Right atrium auricular region (tissue), 2 donors: ENCODE measurements at places on chromosomes 3 and 15.

GRCh38 chr15:41513506-41514227 is at the start of gene LTK:
Gene LTK (minus strand): TSS chr15:41513827. CDS start chr15:41513709, 118 bp downstream.
- H3K27me3 ChIP-seq: peaks cover 21% of the 10 kb centered on the region
- no peaks in the 10 kb centered on the region for H3K36me3 ChIP-seq
- H3K4me1 ChIP-seq: peaks cover 29% of the 10 kb centered on the region
- no peak for DNase-seq
- peak within 1 kb of the TSS; percentile 49 for H3K4me3 ChIP-seq

- peak; percentile 66 for DNase-seq
- peak overlapping the region; percentile 2 for H3K27ac ChIP-seq
- no peaks in the 10 kb centered on the region for H3K36me3 ChIP-seq
- no peaks in the 10 kb centered on the region for H3K27me3 ChIP-seq
These were observed 14.4 kb upstream of the TM4SF4 start for GRCh38 chr3:149460117-149460516.

- H3K27me3 ChIP-seq: no peaks in the 10 kb centered on the region
- H3K27ac ChIP-seq: no peak overlapping the region
- H3K4me3 ChIP-seq: no peak overlapping the region
- H3K36me3 ChIP-seq: no peaks in the 10 kb centered on the region
These were observed 241.1 kb downstream of the ZNF385D start for GRCh38 chr3:21509731-21510470.

GRCh38 chr3:183697610-183698317 is at the start of gene YEATS2:
Gene YEATS2 (plus strand): TSS chr3:183697797. CDS start chr3:183715163, 17,366 bp downstream.
- no peak for DNase-seq
- no peaks in the 10 kb centered on the region for H3K27me3 ChIP-seq
- peak within 1 kb of the TSS; percentile 86 for H3K27ac ChIP-seq
- peaks cover 25% of the 10 kb centered on the region for H3K4me1 ChIP-seq
- no peaks in the 10 kb centered on the region for H3K36me3 ChIP-seq

DNA sequence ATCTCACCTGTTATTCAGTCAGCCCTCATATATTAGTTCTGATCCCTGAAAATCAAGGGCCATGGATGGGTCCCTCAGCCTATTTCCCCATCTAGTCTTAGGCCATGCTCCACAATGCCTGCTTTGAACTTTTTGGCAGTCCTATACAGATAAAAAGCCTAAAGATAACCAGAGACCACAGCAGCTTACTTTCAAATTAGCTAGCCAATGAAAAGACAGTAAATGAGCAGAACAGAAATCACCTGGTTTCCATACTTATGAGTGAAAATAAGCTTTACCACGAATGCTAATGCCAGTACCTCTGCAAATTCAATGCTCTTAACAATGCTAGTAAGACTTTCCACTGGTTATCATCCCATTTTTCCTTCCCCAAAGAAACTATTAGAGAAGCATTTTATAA is 141.6 kb upstream of the SPRED1 start:
- H3K4me1 ChIP-seq: no peaks in the 10 kb centered on the region
- DNase-seq: no peak
- no peaks in the 10 kb centered on the region for H3K36me3 ChIP-seq
- H3K27ac ChIP-seq: no peak overlapping the region
- no peak overlapping the region for H3K4me3 ChIP-seq

DNA sequence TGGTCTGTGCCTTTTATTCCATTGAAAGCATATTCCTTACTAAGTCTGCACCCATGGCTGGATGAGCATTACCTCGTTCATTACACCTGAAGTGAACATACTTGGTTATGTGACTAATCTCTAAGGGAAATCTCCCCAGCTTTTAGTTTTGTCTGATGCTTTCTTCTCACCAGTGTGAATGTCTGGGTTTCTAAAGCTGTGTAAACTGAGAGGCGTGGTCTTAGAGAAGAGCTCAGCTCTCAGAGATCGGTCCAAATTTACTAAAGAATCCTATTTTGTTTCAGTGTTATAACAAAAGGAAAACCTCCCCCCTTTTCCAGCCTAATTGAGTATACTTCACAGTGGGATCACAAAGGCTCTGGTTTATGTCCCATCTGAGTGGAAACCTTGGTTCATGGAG is 352.3 kb downstream of the PTPRG start:
- no peak overlapping the region for H3K4me3 ChIP-seq
- no peak overlapping the region for H3K27ac ChIP-seq
- H3K36me3 ChIP-seq: no peaks in the 10 kb centered on the region
- DNase-seq: no peak

DNA sequence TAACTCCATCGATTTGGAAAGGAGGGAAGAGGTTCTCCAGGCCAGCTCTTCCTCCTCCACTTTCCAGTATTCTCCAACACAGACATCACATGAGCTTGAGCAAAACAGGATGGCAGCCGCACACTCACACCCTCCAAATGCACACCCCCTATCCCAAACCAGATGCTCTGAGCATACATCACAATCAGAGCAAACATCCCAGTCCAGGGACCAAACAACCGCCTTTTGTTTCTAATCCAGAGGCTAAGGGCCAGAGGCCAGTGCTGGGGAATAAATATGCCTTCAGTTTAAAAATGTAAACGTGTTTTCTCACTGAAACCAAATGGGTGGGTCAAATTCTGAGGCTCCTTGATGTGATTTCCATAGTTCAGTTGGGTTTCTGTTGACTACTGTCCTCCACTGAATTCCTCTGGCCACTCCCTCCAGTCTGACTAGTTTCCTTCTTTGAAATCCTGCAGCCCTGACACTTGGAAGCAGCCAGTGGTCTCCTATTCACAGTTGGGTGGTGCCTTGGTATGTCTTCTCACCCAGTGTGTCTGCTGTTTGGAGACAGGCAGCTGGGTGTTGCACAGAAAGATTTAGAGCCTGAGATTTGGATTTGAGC is 19.2 kb upstream of the MFGE8 start:
- H3K36me3 ChIP-seq: no peaks in the 10 kb centered on the region
- no peaks in the 10 kb centered on the region for H3K27me3 ChIP-seq
- H3K27ac ChIP-seq: peak overlapping the region; percentile 81
- no peaks in the 10 kb centered on the region for H3K4me1 ChIP-seq
- no peak overlapping the region for H3K4me3 ChIP-seq

DNA sequence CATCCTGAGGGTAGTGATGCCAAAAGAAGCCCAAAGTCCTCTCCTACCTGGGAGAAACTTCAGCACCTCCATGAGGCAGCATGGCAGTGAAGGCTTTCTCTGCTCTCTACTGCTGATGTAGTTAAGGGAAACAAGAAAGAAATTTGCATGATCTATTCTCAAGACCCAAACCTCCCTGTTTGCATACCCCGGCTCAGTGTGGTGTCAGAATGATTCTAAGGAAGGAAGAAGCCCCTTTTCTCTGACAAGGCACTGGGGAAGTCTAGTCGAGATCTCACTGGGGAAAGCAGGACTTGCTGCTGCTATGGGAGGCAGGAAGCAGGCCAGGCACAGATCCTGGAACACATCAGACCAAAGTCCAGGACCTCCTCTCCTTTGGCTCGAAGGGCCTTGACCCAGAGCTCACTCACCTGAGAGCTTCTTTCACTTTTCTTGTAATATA is 89.4 kb upstream of the ICE2 start:
- no peak overlapping the region for H3K27ac ChIP-seq
- no peak overlapping the region for H3K4me3 ChIP-seq
- no peak for DNase-seq
- no peaks in the 10 kb centered on the region for H3K4me1 ChIP-seq
- H3K36me3 ChIP-seq: no peaks in the 10 kb centered on the region

- H3K36me3 ChIP-seq: no peaks in the 10 kb centered on the region
- no peak overlapping the region for H3K27ac ChIP-seq
- no peaks in the 10 kb centered on the region for H3K4me1 ChIP-seq
- DNase-seq: no peak
- H3K4me3 ChIP-seq: no peak overlapping the region
- H3K27me3 ChIP-seq: no peaks in the 10 kb centered on the region
These were observed 88.5 kb downstream of the ERC2 start for GRCh38 chr3:56379723-56380287.

- no peaks in the 10 kb centered on the region for H3K36me3 ChIP-seq
- no peak overlapping the region for H3K4me3 ChIP-seq
- H3K27ac ChIP-seq: no peak overlapping the region
- DNase-seq: no peak
These were observed 268.1 kb upstream of the UBE2E2 start for GRCh38 chr3:22935040-22935439.

- H3K27ac ChIP-seq: no peak overlapping the region
- no peaks in the 10 kb centered on the region for H3K27me3 ChIP-seq
- peaks cover 43% of the 10 kb centered on the region for H3K4me1 ChIP-seq
- H3K4me3 ChIP-seq: no peak overlapping the region
- DNase-seq: no peak
- H3K36me3 ChIP-seq: no peaks in the 10 kb centered on the region
These were observed 15.4 kb downstream of the MAPKBP1 start for GRCh38 chr15:41789662-41790061.

GRCh38 chr15:86556396-86557017 is 476.8 kb downstream of the AGBL1 start:
- no peaks in the 10 kb centered on the region for H3K27me3 ChIP-seq
- no peak overlapping the region for H3K4me3 ChIP-seq
- no peaks in the 10 kb centered on the region for H3K4me1 ChIP-seq
- DNase-seq: no peak
- H3K27ac ChIP-seq: no peak overlapping the region

- H3K36me3 ChIP-seq: no peaks in the 10 kb centered on the region
- peak overlapping the region; percentile 81 for H3K4me3 ChIP-seq
- peak overlapping the region; percentile 91 for H3K27ac ChIP-seq
- no peaks in the 10 kb centered on the region for H3K27me3 ChIP-seq
- peak; percentile 88 for DNase-seq
These were observed 542 bp downstream of the PLOD2 start for GRCh38 chr3:146160321-146160963.

DNA sequence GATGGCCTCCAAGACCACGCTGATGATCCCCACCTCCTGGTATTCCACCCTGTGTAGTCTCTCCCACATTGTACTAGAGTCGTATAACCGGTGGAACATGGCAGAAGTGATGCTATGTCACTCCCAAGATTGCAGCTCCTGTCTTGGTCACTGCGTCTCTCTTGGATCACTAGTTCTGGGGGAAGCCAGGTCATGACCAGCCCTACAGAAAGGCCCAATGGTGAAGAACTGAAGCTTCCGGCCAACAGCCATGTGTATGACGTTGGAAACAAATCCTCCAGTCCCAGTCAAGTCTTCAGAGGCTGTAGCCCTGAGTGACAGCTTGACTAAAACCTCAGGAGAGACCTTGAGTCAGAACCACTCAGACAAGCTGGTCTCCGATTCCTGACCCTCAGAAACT is 61.9 kb upstream of the FNDC3B start:
- H3K4me1 ChIP-seq: no peaks in the 10 kb centered on the region
- H3K27me3 ChIP-seq: no peaks in the 10 kb centered on the region
- no peak overlapping the region for H3K4me3 ChIP-seq
- no peak overlapping the region for H3K27ac ChIP-seq
- DNase-seq: no peak

DNA sequence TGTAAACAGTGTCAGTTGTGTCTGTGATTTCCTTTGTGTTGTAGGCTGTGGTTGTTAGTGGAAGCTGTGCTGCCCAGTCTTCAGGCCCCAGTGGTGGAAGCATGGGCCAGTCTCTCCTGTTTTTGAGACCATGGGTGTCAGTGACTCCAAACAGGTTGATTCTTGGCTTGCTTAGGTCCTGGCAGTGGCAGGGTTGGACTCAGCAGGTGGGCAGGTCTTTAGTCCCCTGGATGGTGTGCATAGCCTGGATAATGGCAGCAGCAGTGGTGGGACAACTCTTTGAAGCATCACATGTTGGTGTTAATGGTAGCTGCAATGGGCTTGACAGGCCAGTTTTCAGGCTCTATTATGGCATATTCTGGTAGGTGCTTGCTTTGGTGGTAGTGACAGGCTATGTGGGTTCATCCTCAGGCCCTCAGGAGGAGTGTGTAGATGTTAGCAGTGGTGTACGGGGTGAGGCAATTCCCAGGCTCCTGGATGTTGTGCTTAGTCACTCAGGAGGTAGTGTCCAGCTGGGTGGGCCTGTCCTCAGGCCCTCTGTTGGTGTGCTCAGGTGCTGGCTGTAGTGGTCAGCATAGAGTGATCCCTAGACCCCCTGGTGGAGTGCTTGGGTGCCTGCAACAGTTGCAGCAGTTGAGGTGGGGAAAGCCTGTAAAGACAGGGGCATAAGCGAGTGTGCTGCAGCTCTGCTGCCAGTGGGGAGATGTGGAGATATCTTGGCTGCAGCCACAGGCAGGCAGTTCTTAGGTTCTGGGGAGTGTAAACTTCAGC is 596.7 kb downstream of the PDCD6IP start:
- H3K4me3 ChIP-seq: no peak overlapping the region
- no peak for DNase-seq
- no peaks in the 10 kb centered on the region for H3K4me1 ChIP-seq
- H3K27me3 ChIP-seq: no peaks in the 10 kb centered on the region
- no peak overlapping the region for H3K27ac ChIP-seq
- no peaks in the 10 kb centered on the region for H3K36me3 ChIP-seq

DNA sequence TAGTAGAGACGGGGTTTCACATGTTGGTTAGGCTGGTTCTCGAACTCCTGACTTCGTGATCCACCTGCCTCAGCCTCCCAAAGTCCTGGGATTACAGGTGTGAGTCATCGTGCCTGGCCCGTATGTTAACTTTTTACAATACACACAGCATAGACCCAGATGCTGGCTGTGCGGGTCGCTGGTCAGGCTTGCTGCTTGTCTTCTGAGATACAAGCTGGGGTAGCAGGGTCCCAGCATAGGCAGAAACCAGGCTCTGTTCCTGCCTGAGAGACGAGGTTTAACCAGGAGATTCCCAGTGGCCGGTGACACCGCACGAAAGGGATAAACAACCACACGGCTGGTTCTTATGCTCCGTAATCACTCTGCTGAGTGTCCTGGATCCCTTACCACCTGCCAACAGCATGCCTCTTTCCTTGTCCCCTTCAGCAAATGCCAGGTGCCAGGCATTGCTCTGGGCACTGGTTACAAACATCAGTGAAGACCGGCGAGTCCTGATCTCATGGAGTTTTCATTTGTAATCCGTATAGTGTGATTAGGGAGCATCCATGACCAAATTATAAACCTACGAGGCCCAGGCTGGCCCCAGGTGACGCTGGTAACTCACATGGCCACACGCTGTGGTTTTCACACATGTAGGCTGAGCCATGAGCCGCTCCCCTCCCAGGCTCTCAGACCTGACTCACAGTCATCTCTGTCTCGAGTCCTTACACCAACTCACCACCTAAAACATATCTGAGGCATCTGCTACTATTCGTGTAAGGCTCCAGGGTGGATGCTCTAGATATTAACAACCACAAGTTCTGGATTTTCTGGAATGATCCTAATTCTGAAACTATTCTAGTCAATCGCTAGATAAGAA is 125.7 kb downstream of the PDZRN3 start:
- H3K27ac ChIP-seq: peak overlapping the region; percentile 32
- no peak overlapping the region for H3K4me3 ChIP-seq
- no peaks in the 10 kb centered on the region for H3K36me3 ChIP-seq
